ENCODE measurements at places on chromosomes 3 and 15.

GRCh38 chr3:100915706-100916495 lies 77.3 kb downstream of the ABI3BP start:
- no peak for DNase-seq

GRCh38 chr3:142849148-142849547 lies 39.7 kb downstream of the PCOLCE2 start:
- no peak for DNase-seq

DNA sequence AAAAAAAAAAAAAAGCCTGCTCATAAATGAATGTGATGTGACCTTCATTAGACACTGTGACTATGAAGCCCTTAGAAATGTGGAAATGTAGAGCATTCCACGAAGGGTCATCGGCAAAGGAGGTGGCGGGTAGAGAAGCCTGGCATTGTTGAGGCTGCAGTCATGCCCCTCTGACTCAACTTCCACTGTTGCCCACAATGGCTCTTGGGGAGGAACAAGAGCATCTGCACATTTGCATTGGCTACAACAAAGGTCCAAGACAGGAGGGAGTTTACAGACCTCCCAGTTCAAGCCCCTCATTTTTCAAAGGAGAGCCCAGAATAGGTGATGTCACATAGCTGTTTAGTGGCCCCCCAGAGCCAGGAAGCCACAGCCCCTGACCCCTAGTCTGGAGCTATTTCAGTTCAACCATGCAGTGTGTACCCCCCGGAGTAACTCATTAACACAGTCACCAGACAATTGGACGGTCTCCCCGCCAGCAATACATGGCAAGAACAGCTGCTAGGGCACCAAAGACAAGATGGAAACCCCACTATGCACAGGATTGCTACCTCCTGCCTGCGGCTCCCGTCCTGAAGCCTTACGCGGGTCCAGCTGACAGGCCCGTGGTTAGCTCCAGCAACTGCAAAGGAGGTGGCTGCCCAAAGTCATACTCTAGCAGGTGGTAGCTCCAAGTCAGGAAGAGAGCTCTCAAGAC lies 56.2 kb downstream of the SH3BP5 start:
- DNase-seq = no peak

DNA sequence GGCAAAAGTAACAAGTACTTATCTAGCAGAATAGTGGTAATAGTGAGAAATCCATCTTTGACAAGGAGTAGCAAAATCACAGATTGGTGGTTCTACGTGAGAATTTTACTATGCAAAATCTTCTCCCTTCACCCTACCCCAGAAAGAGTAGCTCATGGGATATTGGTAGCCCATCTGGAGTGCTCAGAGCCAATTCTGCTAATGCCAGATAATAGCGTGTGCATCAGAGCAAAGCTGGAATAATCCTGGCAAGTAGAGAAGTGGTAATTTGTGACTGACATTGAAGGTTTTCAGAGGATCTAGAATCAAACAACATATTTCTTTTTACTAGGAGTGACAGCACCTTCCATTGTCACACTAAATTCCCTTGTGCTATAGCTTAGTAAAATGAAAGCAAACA lies 192.9 kb downstream of the ZBBX start:
- no peak for DNase-seq

- no peak for DNase-seq
Measured at GRCh38 chr3:134607054-134608022, 43.5 kb downstream of the KY start.

- no peak for DNase-seq
Measured at GRCh38 chr15:26950001-26950400, 21.0 kb upstream of the GABRG3 start.

- DNase-seq = no peak
Measured at GRCh38 chr3:4078903-4079302, 224.3 kb upstream of the SETMAR start.

DNA sequence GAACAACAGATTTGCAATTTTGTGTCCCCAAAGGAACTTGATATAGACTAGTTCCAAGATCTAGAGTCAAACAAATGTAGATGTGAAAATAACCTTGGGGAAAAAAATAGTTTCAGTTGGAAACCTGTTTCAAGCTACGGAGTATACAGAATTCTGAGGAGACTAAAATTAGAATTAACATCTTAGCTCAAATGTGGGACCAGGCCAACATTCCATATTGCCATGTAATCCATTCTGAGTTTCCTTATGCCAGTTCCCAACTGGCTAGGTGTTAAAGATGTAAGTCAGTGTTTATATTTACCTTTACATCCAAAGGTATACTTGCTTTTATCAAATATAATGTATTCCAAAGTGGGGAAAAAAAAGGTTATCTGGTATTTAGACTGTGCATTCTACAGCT lies 76.3 kb downstream of the UBE3A start:
- DNase-seq = no peak

DNA sequence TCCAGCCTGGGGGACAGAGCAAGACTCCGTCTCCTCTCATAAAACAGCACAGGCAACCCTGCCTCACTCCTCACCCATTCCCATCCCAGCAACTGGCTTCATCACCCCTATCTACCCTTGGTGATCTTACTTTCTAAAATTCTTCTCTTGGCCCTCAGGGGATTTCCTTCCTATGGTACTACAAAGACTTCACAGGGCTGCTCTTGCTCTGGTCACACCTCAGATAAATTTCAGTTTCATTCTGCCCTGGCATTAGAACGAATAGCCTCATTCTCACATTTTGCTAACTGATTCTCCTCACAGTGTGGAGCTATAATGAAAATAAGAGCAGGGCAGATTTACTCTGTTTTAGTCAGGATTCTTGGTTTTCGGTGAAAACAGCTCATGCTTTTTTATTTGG lies 22.1 kb upstream of the CRBN start:
- DNase-seq = no peak

GRCh38 chr15:94335616-94336015 lies 104.3 kb downstream of the MCTP2 start:
- DNase-seq = no peak

- DNase-seq = no peak
Measured at GRCh38 chr3:52525680-52526561, 7.7 kb downstream of the NT5DC2 start.

DNA sequence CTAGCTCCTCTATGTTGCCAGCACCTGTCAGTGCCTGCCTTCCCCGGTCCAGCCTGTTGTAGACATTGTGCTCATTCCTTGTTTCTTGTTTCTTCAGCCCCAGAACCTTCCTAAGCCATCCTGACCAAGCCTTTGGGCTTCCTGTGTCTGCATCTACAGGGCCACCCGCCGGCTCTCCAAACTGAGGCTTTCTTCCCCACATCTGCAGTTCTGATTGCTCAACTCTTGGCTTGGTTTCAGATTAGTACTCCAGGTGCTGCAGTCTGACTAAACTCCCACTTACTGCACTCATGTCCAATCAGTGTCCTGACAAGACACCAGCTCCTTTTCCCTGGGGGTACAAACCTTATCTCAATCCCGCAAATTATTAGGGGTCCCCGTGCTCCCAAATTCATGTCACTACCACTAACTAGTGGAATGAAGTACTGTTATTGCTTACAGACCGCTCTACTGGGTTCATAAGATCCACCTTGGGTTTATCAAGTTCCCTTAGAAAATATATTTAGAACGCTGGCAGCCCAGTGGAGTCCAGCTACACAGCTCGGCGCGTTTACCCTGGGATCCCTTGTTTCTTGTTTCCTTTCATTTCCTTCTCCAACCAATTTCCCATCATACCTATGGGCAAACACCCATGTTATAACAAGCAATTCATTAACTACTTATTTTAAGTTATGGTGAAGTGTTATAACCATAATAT lies 114.2 kb upstream of the TJP1 start:
- DNase-seq = no peak

DNA sequence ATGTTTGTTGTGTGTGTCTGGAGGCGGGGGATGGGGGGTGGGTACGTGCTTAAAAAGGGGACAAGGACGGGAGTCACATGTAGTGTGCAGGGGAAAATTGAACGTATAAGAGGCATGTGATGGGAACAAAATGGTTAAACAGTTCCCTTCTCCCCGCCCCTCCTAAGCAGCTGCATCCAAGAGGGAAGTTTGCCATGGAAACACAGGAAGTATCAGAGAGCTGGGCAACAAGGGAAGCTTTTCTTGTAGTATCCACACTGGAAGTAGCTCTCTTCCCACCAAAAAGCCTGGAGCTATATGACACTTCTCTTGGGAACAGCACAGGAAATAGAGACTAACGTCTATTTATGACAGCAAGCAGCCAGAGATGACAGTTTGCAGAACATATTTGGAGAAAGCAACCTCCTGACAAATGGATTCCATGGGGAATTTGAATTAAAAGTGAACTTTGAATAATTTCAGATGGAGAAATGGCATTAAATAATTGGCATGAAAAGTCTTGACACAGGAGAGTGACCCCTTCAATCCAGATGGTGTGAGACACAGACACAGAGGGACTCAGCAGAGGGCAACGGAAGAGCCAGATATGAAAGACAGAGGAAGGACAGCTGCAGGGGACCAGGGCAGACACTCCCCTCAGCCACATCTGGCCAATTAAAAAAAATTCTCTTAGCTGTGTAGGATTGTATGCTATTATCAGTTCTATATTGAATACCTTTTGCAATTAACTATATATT lies 294.2 kb upstream of the TBL1XR1 start:
- no peak for DNase-seq

DNA sequence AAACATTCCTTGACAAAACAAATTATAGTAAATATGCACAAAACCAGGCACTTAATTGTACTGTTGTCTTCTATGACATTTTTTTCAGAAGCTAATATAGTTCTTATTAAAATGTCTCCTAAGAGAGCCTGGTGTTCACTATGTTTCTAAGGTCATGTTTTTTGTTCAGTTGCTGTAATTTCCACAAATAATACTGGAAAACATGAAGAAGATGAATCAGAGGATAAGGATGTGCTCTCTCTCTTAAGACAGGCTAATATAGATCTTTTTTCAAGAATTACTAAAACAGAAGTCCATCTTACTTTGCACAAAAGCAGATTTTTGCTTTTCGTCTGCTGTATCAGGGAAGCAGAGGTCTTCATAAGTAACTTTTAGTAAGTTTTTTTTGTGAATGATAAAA lies 823.0 kb upstream of the NECTIN3 start:
- no peak for DNase-seq

DNA sequence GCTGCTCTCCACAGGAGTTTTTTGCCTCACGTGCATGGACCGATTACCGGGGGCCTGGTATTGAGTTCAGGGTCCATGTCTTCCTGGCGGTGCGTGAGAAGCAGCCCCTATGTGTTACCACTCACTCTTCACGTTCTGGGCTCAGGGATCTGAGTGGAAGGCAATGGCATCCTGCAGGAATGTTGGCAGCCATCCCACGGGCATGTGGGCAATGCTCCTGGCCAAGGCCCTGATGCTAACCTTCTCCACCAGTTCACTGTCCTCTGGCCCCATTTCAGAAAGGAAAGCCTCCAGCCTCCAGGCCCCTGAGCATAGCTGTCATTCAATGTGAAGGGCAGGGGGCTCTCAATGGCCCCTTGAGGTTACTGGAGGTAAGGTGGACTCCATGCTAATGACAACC lies 43.0 kb upstream of the KY start:
- no peak for DNase-seq

DNA sequence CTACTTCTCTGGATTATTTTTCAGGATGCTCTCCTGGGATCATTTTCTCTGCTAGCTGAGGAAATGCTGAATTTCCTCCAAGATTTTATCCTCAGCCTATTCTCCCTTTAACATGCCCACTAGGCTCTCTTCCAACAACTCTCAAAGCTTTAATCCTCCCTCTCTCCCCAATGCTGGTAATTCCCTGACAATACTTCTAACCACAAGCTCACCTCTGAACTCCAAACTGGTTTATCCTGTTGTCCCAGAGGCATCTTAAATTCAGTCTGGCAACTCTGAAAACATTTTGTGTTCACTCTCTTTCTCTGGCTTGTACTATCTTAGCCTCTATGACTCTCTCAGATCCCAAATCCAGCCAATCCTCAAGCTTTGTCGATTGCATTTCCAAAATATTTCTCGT lies 490.3 kb downstream of the MECOM start:
- no peak for DNase-seq

GRCh38 chr3:117103675-117104074 lies 394.1 kb downstream of the TUSC7 start:
- DNase-seq = no peak

DNA sequence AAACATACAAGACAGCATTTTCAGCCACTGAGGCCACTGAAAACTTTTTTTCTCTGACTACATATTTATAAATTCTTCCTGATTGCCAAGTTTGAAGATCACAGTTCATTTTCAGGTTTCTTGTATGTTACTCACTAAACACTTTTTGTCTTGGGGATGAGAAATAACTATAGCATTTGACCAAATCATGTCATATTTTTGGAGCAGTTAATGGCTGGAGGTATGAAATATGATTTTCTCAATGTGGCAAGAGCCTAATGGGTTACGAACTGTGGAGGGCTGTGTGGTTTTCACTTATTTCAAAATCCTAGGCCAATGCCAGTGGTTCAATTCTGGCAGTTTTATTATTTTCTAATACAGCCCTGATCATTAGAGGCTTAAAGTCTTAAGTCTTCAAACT lies 64.4 kb downstream of the USP13 start:
- DNase-seq = no peak

DNA sequence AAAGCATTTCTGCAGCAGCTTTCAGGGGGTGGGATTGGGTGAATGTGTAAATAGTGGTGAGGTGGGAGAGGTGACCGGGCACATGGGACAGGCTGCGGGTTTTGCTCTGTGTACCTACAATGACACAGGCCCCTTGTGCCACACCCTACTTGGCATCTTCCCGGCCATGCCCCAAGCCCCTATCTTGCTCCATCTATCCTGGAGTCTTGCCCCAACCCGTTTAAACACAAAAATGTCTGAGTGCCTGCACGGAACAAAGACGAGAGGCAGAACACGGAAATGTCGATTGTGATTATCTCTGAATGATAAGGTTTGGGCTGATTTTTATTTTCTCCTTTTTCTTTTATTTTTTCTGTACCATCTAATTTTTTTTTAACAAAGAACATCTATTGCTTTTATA lies 46.0 kb upstream of the SLC6A1 start:
- DNase-seq = no peak

- no peak for DNase-seq
Measured at GRCh38 chr15:68367992-68368391, 64.0 kb downstream of the ITGA11 start.

Measured in stimulated activated CD8-positive, alpha-beta memory T cell treated with anti-CD3 and anti-CD28 coated beads, Interleukin-15, amount 100 ng/mL, for 24 hours (primary cell).